ENCODE measurements at places on chromosomes 7 and 10. TPM values are rescaled to one million over a fixed set of nuclear protein-coding genes. Genes with fewer than 3 reads are reported as not detected.

ELFN1 gene
- 0.41 TPM for polyA plus RNA-seq

LIPM gene
- not detected for polyA plus RNA-seq

NHLRC2 gene
- polyA plus RNA-seq: 4.2 TPM

SPDYE11 gene
- not detected for polyA plus RNA-seq

PRTFDC1 gene
- polyA plus RNA-seq: 3.1 TPM

HMX3 gene
- not detected for polyA plus RNA-seq

CC2D2B gene
- 1.0 TPM for polyA plus RNA-seq

OPN4 gene
- not detected for polyA plus RNA-seq

All from spleen (tissue), 13 donors.